NCI-H2029 treated with DMSO at 0.1 percent for 48 hours (cell line): ENCODE measurements at places on chromosomes 4 and X.

GRCh38 chrX:72478351-72478750 is 94.3 kb downstream of the HDAC8 start:
- no peak for DNase-seq

DNA sequence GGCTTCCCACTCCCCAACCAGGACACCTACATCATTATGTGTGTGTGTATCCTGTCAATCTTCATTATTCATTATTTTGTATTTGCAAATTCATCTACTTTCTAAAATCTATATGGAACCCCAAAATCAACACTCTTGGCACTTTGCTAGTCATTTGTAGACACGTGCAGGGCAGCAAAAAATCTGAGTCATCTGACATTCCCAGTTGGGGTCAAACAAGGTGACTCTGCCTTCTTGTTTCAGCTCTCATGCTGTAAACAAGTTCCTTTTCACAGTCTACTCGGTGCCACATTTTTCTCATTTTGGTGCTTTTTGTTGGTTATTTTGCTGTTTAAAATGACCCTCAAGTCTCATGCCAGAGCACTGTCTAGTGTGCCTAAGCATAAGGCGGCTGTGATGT is 5.9 kb downstream of the MRFAP1L1 start:
- no peak for DNase-seq

DNA sequence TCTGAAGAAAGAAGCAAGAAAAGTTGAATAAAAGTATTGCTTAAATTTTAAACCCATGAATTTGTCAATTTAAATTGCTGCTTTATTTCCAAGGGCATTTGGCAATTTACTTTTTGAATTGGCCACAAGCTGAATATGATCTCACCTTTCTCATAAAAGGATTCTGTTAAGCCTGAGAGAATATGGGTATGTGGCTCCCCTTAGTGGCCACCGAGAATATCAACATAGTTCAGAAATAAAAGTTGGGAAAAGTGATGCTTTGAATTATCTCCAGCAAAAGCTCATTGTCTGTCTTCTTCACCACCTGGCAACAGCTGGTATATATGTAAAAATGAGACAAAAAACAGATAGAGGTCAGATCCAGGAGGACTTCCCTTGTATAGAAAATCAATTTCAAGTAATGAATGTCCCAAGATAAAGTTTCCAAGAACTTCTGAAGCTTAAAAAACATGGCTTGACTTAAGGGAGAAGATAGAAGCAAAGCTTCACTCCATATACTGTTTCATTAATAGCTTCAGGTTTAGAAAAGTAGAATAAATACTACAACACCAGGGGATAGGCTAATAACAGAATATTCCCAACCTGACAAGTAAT is 290.7 kb upstream of the FAM241A start:
- no peak for DNase-seq

DNA sequence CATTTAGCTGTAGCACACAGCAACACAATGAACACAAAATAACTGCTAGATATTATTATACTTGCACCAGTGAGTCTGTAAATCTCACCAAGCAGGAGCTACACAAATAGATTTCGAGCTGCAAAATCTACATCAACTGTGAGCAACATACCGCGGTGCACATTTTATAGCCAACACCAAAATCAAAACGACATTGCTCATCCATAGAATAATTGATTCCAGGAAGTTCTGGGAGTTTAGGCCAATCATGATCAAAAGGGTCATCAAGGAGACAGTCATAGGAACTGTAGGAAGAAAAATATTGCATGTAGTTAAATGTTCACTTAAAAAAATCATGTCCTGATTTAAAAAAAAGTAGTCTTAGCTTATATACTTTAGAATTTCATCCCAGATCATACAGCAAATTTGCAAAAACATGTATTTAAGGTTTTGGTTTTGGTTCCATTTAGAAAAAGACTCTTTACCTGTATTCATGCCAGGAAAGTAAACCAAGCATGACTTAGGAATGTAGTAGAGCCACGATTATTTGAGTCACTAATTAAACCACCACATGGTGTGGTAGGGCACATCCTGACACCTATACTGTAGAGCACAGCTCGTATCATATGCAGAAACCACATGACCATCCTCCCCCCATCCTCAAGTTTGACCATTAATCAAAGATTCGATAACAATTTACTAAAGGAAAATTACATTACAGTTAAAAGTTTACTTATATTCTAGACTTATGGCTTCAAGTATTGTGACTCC is 250.4 kb downstream of the ADAMTS3 start:
- DNase-seq: no peak

DNA sequence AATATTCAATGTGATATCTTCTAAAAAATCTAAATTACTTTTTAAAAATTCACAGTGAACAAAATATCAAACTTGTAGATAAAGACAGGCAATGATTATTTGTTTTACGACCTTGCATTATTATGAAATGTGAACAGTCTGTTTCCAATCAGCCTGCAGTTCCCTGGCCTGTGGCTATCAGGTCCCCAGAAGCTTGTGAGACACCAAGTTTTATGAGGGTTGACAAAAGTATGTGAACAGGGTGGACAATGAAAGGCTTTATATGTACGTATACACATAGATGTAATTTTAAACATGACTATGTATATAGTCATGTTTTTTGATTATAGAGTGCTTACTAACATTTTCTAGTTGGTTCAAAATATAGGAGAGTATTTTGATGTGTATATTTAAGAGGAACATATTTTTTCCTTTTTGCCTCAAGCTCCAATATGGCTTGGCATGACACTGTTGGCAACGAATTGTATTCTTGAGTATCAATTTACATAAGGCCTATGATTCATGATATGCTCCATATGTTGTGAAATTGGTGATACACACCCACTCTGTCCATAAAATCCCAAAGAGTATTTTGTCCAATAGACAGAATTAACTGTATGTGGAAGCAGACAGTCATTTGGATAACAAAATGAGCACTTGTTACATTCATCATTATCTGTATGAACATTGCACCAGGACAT is 55.7 kb downstream of the BTC start:
- DNase-seq: no peak

DNA sequence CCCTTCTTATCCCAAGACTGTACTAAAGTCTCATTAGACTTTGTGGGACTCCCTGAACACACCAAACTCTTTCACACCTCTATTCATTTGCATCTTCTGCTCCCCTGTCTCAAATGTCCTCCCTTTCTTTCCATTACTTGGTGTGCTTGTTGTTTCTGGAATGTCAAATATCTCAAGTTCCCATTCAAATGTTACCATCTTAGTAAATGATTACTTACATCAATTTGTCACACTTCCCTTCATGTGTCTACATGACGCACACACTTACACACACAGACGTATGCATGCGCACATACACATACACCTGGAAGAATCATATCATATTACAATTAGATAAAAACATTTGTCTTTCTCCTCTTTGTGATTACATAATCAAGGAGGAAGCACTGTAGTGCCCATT is 210.8 kb upstream of the TEX13C start:
- no peak for DNase-seq

DNA sequence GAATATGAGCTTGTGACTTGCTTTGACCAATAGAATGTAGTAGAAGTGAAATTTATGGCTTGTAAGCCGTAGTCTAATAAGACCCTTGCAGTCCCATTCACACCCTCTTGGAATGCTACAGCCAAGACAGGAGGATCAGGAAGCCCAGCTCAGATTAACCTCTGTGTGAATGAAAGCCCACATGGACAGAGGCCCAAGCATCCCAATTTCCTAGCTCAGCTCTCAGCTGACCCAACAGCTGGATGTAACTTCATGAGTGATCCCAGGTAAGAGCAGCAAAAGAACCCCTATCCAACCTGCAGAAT is 12.8 kb upstream of the PPM1K start:
- no peak for DNase-seq

- no peak for DNase-seq
Observed at GRCh38 chrX:136967966-136968365, 65.8 kb downstream of the GPR101 start.

DNA sequence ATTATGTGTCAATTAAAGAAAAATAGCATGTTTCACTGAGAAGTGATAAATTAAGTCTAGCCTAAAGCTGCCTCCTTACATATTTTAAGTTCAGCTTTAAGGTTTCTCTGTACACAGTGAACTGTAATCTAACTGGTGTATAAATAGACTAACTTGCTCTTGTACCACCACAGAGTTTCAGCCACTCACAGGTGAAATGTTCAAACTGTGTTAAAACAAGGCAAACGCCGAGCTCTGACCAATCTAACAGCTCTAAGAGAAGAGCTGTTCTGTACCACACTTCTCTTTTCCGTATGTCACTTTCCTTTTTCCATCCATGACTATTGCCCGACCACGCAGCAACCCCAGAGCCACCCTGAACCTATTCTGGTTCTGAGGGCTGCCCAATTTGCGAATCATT is 64.5 kb downstream of the DCHS2 start:
- no peak for DNase-seq
